ENCODE measurements at places on chromosomes 11 and 22.

DNA sequence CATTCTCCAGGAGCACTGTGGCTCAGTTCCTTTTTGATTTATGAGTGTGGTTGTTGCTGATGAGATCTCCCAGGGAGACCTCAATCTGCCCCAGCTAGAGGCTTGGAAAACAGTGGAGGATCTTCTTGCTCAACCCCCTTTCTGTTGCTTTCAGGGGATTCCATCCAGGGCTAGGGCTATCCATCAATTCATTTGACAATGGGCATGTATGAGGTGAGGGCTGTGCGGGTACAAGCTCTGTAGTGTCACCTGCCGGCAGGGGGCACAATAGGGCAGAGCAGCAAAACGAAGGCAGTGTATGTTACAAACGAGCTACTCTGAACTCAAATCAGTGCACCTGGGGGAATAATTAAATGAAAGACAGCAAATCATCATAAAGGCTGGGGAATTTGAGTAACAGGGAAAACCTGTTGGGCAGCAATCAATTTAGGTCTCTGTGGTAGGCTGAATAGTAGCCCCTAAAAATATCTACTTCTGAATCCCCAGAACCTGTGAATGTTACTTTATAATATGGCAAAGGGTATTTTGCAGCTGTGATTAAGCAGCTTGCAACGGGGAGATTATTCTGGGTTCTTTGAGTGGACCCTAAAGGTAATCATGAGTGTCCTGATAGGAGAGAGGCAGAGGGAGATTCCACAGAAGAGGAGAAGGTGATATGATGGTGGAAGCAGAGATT is 170.3 kb upstream of the ZBED5 start:
- peak; percentile 68 for DNase-seq

DNA sequence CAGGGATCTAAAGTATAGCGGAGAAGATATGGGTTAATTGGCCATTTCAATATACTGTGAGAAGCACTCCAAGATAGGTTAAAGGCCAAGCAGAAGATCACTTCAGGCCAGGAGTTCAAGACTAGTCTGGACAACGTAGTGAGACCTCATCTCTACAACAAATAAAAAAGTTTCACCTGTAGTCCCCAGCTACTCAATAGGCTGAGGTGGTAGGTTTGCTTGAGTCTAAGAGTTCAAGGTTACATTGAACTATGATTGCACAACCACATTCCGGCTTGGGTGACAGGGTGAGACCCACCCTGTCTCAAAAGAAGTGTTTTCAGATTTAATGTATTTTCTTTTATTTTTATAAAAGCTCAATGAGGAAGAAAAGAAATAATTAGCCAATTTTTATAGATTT is 25.4 kb downstream of the PATL1 start:
- no peak for DNase-seq

GRCh38 chr11:13449522-13449921 is 13.5 kb downstream of the BTBD10 start:
- no peak for DNase-seq

GRCh38 chr11:128948583-128948982 is 5.9 kb upstream of the TP53AIP1 start:
- no peak for DNase-seq

DNA sequence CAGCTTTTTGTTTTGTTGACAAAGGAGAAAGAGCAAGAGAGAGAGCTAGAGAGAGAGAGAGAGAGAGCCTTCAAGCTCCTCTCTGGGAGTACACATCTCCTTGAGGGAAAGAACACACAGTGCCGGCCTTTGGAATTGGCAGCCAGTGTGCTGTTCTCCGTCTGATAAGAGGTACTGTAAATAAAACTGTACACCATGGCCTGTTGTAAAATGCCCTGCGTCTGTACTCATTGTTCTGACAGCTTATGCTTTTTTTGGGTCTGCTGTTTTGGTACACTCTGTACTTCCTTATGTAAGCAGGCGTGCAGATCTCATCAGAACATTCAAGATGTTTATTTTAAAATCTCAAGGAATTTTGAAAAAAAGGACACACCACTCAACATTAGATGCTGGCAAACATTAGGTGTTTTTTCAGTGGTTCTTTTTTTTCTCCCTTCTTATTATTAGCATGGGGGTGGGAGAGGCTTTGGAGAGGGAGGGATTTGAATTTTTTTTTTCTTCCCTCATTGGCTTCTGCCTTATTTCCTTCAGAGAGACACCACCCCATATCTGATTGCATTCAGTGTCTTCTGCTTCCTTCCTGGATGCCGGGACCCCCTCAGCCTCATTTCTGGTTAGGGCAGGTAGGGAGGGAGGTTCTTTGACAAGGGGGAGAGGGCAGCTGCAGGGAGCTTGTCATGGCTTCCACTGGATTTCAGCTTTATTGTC is 116.8 kb upstream of the NNMT start:
- no peak for DNase-seq

- no peak for DNase-seq
These were observed 181.4 kb upstream of the MTMR2 start for GRCh38 chr11:96105197-96105895.

DNA sequence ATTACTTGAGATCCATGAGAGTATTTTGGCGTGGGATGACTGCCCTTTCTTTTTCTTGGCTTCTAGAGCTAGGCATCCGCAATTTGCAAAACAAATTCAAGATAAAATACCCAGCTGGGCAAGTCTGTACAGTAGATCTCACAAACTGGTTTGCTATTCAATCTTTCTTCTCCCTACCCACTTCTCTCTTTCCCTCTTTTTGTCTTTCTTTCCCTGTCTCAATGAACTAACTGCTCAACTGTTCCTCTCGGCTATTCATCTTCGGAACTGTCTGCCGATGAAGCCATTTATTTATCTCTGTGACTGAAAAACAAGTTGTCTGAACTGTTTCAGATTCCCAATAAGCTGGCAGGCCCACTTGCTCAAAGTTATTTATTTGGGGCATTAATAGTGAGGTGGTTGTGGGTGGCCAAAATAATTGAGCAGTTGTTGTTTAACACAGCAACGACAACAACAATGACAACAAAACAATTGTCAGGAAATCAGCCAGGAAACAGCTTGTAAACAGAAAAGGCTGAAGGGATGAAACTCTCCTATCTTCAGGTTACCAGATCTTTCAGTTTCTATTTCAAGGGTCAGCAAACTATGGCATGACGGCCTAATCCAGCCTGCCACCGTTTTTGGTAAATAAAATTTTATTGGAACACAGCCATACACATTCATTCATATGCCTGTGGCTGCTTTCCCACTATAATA is 76.0 kb upstream of the MTMR2 start:
- DNase-seq: no peak

DNA sequence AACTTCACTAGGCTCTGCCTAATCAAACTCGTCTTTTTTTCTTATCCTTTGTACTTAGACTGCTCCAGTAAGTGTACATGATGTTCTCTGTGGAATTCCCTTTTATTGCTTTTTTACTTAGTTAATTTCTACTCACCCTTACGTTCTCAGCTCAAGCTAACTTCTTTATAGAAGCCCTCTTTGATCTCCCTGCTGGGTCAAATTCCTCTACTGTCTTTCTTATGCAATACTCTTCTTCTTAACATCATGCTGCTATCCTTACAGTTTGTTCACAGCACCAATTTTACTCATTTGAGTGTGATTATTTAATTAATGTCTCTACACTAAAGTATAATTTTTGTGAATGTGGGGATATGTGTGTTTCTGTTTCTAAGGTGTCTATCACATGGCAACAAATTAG is 498.3 kb downstream of the CNTN5 start:
- no peak for DNase-seq

DNA sequence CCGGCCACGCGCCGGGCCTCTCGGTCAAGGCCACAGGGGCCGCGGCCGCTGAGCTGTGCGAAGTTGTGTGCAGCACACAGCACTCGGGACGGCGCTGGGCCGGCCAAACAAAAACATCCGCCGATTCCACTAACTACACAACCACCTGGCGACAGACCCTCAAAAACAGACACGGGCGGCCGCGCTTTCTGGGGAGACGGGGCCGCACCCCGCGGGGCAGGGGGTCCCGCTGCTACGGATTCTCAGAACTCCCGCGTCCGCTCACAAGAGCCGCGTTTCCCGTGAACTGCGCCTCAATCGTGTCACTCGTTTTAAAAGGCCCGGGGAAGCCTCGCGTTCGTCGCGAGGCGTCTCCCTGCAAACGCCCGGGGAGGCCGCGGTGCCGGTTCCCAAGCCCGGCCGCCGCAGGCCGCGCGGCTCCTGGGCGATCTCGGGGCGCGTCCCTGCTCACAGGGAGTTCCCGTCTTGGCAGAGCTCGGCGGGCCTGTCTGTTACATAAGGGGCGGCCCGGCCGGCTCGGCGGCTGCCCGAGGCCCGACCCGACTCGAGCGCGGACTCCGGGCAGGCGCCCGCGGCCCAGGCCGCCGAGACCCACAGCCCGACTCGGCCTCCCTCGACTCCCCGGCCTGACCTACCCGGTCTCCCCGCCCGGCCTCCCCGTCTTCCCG is 936 bp downstream of the BRD1 start:
- peak; percentile 35 for DNase-seq

DNA sequence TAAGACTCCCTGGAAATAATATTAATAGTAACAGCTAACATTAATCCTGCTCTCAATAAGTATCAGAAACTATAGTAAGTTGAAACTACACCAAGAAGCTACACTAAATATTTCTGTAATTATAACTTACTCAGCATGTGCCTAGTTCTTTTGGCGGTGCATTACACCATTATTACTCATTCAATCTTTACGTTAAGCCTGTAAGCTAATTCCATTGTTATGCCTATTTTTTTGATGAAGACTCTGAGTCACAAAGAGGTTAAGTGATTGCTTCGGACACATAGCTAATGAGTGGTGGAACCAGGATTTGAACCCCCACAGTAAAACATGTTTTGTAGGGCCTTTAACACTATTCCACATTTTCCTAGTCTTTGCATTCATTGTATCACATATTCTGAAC is 111.6 kb downstream of the RASSF10 start:
- DNase-seq: no peak

DNA sequence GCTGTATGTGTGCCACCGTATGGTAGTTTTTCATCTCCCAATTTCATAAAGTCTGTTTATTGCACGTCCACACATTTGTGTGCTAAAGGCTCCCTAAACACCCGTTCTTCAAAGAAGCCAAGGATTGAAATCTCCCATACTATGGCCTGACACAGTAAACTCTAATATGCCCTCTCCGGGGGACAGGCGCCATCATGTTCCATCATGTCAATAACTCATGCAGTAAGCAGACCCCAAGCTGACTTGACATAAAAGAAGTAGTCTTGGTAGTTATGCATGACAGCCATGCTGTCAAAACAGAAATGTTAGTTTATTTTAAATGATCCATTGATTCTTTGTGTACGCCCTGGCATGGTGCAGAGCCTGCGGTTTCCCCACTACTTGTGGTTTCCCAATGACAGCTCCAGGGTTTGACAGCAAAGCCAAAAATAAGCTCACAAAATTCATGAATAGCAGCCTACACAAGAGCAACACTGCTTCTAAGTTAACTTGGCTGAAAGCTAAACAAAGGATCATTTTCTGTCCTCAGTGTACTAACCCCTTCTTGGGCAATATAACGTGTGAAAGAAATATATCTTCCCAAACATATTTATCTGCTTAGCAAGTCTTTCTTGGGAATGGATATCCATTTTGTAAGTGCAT is 56.5 kb upstream of the CABP7 start:
- DNase-seq: no peak

DNA sequence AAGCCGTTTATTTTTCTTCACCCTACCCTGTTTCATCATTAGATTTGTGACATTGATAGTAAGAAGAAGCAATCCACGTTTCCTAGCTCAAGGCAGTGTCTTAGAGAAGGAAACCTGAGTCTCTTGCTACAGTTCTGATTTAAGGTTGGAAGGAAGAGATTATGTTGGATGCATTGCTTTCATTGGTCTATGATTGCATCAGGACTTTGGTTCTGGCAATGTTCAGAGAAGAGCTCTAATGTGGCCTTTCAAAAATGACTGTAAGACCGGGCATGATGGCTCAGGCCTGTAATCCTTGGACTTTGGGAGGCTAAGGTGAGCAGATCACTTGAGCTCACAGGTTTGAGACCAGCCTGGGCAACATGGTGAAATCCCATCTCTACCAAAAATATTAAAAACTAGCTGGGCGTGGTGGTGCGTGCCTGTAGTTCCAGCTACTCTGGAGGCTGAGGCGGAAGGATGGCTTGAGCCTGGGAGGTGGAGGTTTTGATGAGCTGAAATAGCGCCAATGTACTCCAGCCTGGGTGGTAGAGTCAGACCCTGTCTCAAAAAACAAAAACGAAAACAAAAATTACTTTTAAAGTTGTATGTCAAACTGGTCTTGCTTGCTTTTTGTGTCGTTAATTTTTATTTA is 4.1 kb downstream of the NUCB2 start:
- DNase-seq: no peak

DNA sequence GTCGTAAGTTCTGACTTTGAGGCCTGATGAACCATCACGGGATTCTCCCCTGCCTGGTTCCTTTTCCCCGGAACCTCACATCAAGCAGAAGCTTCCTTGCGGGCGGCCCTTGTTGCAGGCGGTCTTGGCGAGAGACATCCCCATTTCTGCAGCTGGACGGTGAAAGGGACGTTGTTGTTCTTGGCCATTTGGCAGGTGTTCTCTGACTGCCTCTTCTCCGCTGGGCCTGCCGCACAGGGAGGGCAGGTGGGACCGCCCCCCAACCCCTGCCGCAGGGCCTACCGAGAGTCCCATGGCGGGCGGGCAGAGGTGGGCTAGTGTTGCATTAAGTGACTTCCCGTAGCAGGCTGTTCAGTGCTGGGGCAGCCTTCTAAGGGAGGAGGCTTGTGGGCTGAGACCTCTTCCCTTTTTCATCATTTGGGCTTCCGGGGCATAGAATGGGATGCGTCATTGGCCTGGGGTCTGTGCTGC is 26.9 kb upstream of the GRAMD4 start:
- DNase-seq: no peak

- DNase-seq: no peak
These were observed 30.6 kb upstream of the GAL start for GRCh38 chr11:68653486-68654430.

DNA sequence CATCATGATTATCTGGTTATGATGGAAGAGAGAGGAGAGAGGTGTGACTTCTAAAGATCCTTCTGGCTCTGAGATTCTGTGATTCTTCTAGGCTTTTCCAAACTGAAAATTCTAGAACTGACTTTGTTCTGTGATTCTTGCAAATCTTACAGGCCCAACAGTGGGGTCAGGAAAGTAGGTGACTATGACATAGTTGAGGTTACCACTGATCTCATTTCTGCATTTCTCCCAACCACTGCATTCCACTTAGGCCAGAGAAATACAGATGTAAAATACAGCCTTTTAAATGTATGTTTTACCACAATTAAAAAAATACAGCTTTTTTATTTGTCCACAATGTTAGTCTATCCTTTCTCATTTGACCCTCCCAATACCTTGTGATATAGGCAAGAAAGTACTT is 83.7 kb downstream of the STIM1 start:
- DNase-seq: no peak

DNA sequence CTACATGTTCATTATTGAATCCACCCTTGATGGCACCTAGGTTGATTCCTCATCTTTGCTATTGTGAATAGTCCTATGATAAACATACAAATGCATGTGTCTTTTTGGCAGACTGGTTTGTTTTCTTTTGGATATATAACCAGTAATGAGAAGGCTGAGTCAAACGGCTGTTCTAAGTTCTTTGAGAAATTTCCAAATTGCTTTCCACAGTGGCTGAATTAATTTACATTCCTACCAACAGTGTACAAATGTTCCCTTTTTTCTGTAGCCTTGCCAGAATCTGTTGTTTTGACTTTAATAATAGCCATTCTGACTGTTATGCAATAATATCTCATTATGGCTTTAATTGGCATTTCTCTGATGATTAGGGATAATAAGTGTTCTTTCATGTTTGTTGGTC is 184.9 kb downstream of the CASP12 start:
- DNase-seq: no peak

GRCh38 chr11:125902277-125902926 is 604 bp downstream of the PUS3 start:
- DNase-seq: no peak

- DNase-seq: no peak
These were observed 7.2 kb downstream of the SSTR3 start for GRCh38 chr22:37205046-37205445.
